Thoracic aorta (tissue), 2 donors: ENCODE measurements at places on chromosomes 2 and 18. TPM values are rescaled to one million over a fixed set of nuclear protein-coding genes. Genes with fewer than 3 reads are reported as not detected.

Gene QPCT
- 5.0 TPM for total RNA-seq

Gene TCF7L1
- total RNA-seq, result 8.8 TPM

Gene ZNF514
- 22.3 TPM for total RNA-seq

Gene CHRNG
- total RNA-seq, result not detected

Gene SKA1
- total RNA-seq, result not detected

Gene AAMP
- total RNA-seq, result 95.9 TPM

Gene PARD3B
- total RNA-seq, result 34.5 TPM

GRCh38 chr2:70715071-70715985, 52.7 kb downstream of the ADD2 start:
- no peak overlapping the region for H3K27ac ChIP-seq
- H3K36me3 ChIP-seq, result no peaks in the 10 kb centered on the region

DNA sequence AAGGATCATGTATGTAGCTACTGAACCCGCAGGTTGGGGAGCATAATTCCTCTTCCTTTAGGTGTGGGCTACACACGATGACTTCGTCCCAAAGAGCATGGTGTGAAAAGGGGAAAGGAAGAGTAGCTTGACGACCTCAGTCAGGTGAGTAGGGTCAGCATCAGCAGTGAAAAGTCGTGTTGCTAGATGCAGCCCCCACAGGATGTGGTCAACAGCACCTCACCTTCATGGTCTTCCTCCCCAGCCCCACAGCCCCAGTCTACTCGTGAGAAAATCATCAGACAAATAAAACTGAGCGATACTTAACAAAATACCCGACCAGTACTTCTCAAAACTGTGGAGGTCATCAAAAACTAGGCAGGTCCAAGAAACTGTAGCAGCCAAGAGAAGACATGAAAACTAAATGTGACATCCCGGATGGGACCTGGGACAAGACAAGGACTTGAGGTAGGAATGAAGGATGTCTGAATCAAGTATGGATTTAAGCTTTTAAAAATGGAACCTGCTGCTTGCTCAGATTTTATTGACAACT, 77.5 kb upstream of the NFATC1 start:
- DNase-seq, result no peak
- no peaks in the 10 kb centered on the region for H3K4me1 ChIP-seq
- H3K36me3 ChIP-seq, result peaks cover 2% of the 10 kb centered on the region

GRCh38 chr2:84121-84520, 37.8 kb upstream of the FAM110C start:
- no peaks in the 10 kb centered on the region for H3K36me3 ChIP-seq
- no peak overlapping the region for H3K4me3 ChIP-seq
- no peak overlapping the region for H3K27ac ChIP-seq
- H3K27me3 ChIP-seq, result no peaks in the 10 kb centered on the region

DNA sequence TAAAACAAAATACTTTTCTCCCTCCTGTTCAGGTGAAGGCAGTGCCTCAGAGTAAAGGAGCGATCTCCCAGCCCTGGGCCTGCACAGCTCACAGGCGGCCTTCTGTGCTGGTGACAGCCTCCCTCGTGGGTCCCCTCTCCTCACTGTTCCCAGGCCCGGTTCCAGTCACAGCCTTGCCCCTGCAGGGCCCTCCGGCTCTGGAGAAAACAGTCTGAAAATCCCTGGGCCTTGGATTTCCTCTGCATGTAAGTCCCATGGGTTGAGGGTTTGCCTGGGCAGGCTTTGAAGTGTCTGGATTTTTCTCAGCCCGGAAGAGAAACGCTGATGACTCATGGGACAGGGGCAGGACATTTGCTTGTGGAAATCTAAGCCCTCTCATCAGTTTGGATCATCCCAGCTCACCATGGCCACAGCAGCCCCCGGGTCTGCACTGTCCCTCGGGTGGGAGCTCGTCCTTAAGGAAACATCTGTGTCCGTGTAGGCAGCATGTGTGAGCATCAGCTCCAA, 186.1 kb upstream of the RAB12 start:
- no peaks in the 10 kb centered on the region for H3K36me3 ChIP-seq
- H3K27ac ChIP-seq, result no peak overlapping the region
- no peak for DNase-seq
- no peaks in the 10 kb centered on the region for H3K27me3 ChIP-seq

GRCh38 chr2:46876741-46877384, 38.7 kb downstream of the MCFD2 start:
- H3K36me3 ChIP-seq, result no peaks in the 10 kb centered on the region
- peak overlapping the region; percentile 19 for H3K27ac ChIP-seq
- H3K27me3 ChIP-seq, result no peaks in the 10 kb centered on the region
- H3K4me1 ChIP-seq, result no peaks in the 10 kb centered on the region
- H3K4me3 ChIP-seq, result no peak overlapping the region

DNA sequence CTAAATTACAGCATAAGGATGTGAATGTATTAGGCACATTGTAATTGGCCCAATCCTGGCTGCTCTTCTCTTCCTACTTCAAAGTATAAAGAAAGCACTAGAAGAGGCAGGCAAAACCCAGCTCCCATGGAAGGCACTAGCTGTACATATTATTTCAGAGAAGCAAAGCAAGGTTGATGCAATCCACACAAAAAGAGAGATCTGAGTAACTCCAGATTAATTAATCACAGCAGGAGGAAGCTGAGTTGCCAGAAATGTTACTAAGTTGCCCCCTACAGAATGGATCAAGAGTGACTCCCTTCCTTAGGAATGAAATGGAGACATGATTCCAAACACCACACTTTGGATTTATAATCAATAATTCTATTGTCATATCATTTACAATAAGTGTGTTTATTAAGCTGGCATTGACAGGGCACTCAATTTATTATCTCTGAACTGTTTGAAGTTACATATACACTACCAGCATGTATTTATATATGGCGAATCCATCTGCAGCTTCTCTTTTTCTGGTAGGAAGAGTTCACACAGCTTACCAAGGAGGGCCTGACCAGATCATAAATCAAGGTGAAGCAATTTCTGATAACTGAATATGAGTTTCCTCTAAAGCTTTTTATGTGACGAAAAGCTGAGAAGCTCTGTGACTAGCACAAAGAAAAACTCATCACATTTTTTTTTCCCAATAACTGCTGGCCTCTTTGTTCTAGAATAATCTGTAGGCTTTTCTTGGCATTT, 393.1 kb upstream of the LYPD1 start:
- H3K27me3 ChIP-seq, result no peaks in the 10 kb centered on the region
- H3K36me3 ChIP-seq, result no peaks in the 10 kb centered on the region

DNA sequence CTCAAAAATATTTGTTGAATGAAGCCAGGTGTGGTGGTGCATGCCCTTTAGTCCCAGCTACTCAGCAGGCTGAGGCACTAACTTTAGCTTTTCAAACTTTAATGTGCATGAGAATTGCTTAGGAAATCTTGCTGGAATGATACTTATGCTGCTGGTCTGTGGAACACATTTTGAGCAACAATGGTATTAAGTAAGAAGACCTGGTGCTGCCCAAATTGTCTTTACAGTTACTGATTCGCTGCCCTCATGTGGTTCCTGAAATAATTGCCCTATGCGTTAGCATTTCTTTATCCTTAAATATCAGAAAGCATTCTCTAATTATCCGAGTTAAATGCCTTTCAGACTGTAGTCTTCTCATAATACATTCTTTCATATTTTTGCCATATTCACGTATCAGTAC, 76.0 kb upstream of the SESTD1 start:
- no peak overlapping the region for H3K27ac ChIP-seq
- peaks cover 62% of the 10 kb centered on the region for H3K4me1 ChIP-seq
- H3K4me3 ChIP-seq, result no peak overlapping the region
- no peak for DNase-seq

DNA sequence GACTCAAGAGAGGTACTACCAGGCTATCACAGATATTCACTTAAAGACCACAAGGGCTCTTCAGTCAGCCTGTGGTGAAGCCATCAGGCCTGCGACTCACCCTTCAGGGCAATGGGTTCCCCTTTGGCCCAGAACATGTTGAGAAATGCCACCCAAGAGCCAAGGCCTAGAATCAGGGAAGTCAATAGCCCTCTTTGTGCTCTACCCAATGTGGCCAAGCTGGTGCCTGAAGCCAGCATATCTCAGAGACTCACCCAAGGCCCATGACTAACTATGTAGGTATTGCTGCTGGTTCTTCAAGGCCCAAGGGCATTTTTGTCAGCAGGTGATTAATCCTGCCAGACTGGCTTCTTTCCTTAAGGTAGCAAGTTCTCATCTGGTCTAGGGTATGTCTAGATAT, 338.9 kb upstream of the SETBP1 start:
- no peak overlapping the region for H3K4me3 ChIP-seq
- H3K36me3 ChIP-seq, result no peaks in the 10 kb centered on the region
- H3K4me1 ChIP-seq, result peaks cover 6% of the 10 kb centered on the region
- H3K27me3 ChIP-seq, result no peaks in the 10 kb centered on the region

DNA sequence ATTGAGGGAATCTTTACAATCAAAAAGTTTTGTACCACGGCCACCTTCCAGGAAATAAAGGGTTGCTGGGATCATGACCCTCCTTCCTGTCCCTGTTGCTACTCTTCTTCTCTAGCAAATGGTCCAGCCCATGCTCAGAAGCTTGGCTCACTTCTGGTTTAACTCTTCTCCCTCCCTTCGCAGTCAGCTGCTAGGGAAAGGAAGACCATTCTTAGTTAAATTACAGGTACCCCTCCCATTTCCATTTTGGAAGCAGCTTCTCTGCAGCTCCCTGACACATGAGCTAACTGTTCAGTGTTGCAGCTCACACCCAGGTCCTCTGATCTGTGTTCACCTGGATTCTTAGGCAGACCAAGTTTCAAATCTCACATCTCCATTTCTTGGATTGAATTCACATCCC, 100.3 kb downstream of the DOCK10 start:
- H3K27ac ChIP-seq, result peak overlapping the region; percentile 61
- H3K27me3 ChIP-seq, result no peaks in the 10 kb centered on the region
- peaks cover 21% of the 10 kb centered on the region for H3K4me1 ChIP-seq
- H3K4me3 ChIP-seq, result no peak overlapping the region

DNA sequence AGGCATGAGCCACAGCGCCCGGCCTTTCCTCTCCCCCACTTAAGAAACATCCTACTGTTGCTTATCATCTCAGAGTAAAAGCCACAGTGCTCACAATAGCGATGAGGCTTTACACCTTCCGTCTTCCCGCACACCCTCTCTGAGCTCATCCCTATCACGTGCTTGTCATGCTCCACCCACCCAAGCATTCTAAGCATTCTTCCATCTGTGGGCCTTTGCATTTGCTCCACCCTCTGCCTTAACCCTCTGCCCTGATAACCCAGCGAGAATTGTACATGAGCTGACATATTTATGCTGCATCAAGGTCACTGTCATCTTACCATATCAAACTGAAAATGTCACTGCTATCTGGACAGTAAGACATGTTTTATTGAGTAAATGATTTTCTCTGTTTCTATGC, 22.6 kb downstream of the FOXI3 start:
- no peak overlapping the region for H3K27ac ChIP-seq
- H3K27me3 ChIP-seq, result no peaks in the 10 kb centered on the region
- H3K4me1 ChIP-seq, result no peaks in the 10 kb centered on the region
- no peak overlapping the region for H3K4me3 ChIP-seq
- DNase-seq, result no peak

DNA sequence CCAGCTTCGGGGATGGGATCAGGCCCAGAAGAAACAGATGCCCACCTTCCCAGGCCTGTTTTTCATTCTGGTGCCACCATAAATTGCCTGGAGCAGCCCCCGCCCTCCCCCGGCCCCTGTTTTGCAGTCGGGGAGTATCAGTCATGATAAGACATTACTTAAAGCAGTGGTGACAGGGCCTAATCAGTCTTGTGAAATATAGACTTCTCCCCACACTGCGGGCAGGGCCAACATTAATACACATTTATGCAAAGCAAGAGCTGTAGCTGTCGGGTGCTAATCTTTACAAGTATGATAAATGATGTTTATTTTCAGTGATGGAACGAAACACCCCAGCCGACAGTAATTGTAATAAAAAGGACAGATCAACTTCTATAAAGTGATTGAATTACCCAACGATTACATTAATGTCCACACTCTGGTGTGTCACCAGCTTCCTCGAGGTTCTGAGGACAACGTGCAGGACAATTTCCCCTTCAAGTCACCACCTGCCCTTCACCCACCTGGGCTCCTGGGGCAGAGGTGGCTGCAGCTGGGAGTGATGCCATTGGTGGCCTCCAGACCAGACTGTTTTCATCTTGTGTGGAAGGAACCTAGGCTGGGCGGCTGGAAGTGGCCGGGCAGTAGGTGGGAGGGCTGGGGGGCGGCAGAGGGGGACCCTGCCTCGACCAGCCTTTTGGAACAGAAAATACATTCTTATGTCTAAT, 226.0 kb downstream of the TFCP2L1 start:
- no peak overlapping the region for H3K4me3 ChIP-seq
- no peaks in the 10 kb centered on the region for H3K36me3 ChIP-seq
- no peaks in the 10 kb centered on the region for H3K27me3 ChIP-seq
- no peaks in the 10 kb centered on the region for H3K4me1 ChIP-seq
- DNase-seq, result no peak

- no peaks in the 10 kb centered on the region for H3K4me1 ChIP-seq
- no peak overlapping the region for H3K27ac ChIP-seq
- DNase-seq, result no peak
- H3K27me3 ChIP-seq, result no peaks in the 10 kb centered on the region
- H3K36me3 ChIP-seq, result no peaks in the 10 kb centered on the region
Measured at GRCh38 chr2:151523850-151524249, 114.1 kb downstream of the RIF1 start.

GRCh38 chr2:180385601-180386201, 378.6 kb upstream of the CWC22 start:
- no peak for DNase-seq
- H3K4me3 ChIP-seq, result no peak overlapping the region
- H3K36me3 ChIP-seq, result no peaks in the 10 kb centered on the region
- H3K27ac ChIP-seq, result no peak overlapping the region

GRCh38 chr2:140424471-140424870, 1644.3 kb upstream of the NXPH2 start:
- DNase-seq, result no peak
- no peaks in the 10 kb centered on the region for H3K36me3 ChIP-seq
- no peak overlapping the region for H3K4me3 ChIP-seq
- no peaks in the 10 kb centered on the region for H3K27me3 ChIP-seq

DNA sequence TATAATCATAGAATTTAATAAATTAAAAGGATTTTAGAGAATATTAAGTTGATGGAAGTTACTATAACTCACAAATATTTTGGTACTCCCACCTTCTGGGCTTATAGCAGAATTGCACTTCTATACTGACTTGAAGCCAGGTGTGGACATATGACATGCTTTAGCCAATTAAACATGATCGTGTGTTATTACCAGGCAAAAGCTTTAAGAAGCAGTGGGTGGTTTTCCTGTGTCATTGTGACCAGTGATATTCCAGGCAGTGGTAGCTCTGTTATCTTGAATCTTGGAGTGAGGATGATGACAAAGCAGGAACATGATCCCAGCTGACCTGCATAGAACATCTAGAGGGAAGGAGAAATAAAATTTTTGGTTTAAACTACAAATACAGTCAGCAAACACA, 370.9 kb upstream of the ZEB2 start:
- H3K27ac ChIP-seq, result no peak overlapping the region
- H3K27me3 ChIP-seq, result no peaks in the 10 kb centered on the region
- H3K4me1 ChIP-seq, result peaks cover 5% of the 10 kb centered on the region
- H3K4me3 ChIP-seq, result no peak overlapping the region
- no peaks in the 10 kb centered on the region for H3K36me3 ChIP-seq

GRCh38 chr2:222169346-222169745, 129.5 kb downstream of the PAX3 start:
- no peak overlapping the region for H3K27ac ChIP-seq
- DNase-seq, result no peak
- no peaks in the 10 kb centered on the region for H3K36me3 ChIP-seq
- no peaks in the 10 kb centered on the region for H3K27me3 ChIP-seq
- no peaks in the 10 kb centered on the region for H3K4me1 ChIP-seq
- no peak overlapping the region for H3K4me3 ChIP-seq

GRCh38 chr2:15275346-15275745, 285.8 kb downstream of the NBAS start:
- H3K27ac ChIP-seq, result no peak overlapping the region
- H3K4me3 ChIP-seq, result no peak overlapping the region
- H3K4me1 ChIP-seq, result peaks cover 7% of the 10 kb centered on the region
- no peaks in the 10 kb centered on the region for H3K36me3 ChIP-seq
